Aorta (tissue), 5 donors: ENCODE measurements at places on chromosomes 3 and 15. TPM values are rescaled to one million over a fixed set of nuclear protein-coding genes. Genes with fewer than 3 reads are reported as not detected.

Gene SCN11A
- 0.16 TPM for total RNA-seq

Gene ZNF35
- 7.8 TPM for total RNA-seq

Gene SLC12A1
- 0.81 TPM for total RNA-seq

Gene ZNF860
- 0.65 TPM for total RNA-seq

Gene HIGD1A
- total RNA-seq = 61.4 TPM

Gene HTR3E
- not detected for total RNA-seq

Gene PLA2G4D
- total RNA-seq = not detected

Gene ACP3
- 4.2 TPM for total RNA-seq

Gene MCF2L2
- total RNA-seq = 0.75 TPM

Gene ZDHHC23
- total RNA-seq = 12.7 TPM

Gene GOLGA8R
- 16.0 TPM for total RNA-seq

Gene MED12L
- 2.3 TPM for total RNA-seq

Gene MOBP
- 0.23 TPM for total RNA-seq

Gene ABCC5
- 49.6 TPM for total RNA-seq

Gene XIRP1
- 0.19 TPM for total RNA-seq

Gene CLDN18
- not detected for total RNA-seq

Gene IL17RC
- total RNA-seq = 33.8 TPM

Gene TRIM59
- total RNA-seq = 3.4 TPM

Gene LSAMP
- 7.8 TPM for total RNA-seq

Gene ROBO1
- 33.1 TPM for total RNA-seq

Gene HRH1
- total RNA-seq = 45.1 TPM

Gene CPN2
- not detected for total RNA-seq

Gene CNTN6
- total RNA-seq = 0.26 TPM

Gene UQCC5
- total RNA-seq = 14.0 TPM

Gene RYR3
- 23.1 TPM for total RNA-seq

Gene MST1
- total RNA-seq = 5.3 TPM

Gene SECISBP2L
- 78.7 TPM for total RNA-seq

Gene DPPA4
- not detected for total RNA-seq

Gene LEKR1
- total RNA-seq = 0.30 TPM

Gene GFM1
- 39.3 TPM for total RNA-seq

Gene HES1
- 37.8 TPM for total RNA-seq
